T-helper 9 cell (primary cell): ENCODE measurements at places on chromosomes 5 and 9.

DNA sequence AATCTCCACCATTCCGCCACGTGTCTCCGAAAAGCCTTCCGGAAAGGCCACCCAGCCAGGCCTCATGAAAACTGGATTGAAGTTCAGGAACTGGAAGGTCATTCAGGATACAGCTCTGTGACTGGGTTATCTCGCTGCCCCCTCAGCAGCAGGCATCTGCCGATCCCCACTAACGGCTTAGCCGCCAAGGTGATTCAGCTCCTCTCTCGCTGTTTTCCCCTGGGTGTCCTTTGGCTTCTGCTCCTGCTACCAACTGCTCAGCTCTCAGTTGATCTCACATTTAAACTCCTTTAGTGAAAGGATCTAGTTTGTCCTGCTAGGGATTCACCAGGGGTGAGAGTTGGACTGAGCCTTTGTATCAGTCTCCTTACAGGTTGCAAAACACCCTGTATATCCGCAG, 2.2 kb upstream of the GDNF start:
- no peak for DNase-seq

- no peak for DNase-seq
Measured at GRCh38 chr9:136662656-136663581, at the start of gene EGFL7. Gene EGFL7, plus strand, starts transcription at chr9:136662916. Its CDS starts 5,367 bp downstream, at chr9:136668283.

- DNase-seq, result no peak
Measured at GRCh38 chr5:158751961-158752655, 347.6 kb downstream of the EBF1 start.

GRCh38 chr5:1795506-1795905, 4.1 kb downstream of the MRPL36 start:
- DNase-seq, result no peak

DNA sequence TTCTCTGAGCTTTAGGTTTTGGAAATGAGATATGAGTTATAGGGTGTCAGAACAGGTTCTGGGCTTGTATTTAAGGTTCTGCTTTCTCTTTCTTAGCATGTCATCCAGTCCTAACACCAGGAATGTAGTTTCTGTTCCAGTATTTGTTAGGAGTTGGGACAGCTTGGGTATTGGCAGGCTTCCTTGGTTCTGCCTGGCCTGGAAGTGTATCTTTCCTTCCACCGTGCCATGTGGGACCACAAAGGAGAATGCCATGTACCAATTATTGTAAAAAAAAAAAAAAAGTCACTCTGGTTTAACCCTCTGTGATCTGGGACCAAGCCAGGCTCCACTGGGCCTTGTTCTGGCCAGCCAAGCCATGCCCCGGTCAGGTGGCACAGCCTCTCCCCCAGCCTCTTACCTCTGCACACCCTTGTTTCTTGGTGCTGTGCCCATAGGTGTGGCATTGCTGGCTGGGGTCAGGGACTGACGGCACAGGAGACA, 47.8 kb downstream of the ARHGAP26 start:
- no peak for DNase-seq

DNA sequence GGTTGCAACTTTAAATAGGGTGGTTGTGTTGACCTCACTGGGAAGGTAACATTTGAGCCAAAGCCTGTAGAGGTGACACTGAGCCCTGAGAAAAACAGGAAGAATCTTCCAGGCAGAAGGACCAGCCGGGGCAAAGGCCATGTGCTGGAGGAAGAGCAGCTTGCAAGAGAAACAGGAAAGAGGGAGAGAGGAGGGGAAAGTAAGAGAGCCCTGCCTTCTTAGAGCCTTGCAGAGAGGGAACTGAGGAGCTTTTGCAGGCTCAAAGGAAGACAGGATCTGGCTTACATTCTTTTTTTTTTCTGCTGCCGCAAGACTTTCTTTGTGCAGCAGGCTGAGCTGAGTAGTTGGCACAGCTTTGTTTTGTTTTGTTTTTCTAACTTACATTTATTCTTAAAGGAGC, 17.4 kb downstream of the C9orf153 start:
- DNase-seq, result no peak
